Astrocyte (in vitro differentiated cells and primary cell): ENCODE measurements at places on chromosomes 16 and 17.
A peak's percentile ranks its signal among the peaks of the same experiment; 100 is the strongest.

DNA sequence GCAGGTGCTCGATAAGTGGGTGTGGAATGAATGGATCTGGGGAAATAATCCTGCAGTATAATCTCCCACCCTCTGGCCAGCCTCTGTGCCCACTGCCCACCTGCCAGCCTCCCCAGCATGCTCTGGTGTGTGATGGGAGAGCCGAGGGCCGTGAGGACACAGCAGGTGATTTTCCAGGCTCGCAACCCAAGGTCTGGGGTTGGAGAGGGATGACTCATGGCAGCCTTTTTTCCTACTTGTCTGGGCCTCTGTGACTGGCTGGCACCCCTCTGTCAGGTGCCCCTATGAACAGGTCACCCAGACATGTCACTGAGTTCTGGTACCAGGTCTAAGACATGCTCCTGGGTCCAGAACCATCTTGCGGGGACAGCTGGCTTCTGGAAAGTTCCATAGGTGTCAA is 385.7 kb upstream of the TNRC6C start:
- no peak for DNase-seq

- DNase-seq, result no peak
Observed at GRCh38 chr17:60597297-60597696, 2.7 kb upstream of the PPM1D start.

DNA sequence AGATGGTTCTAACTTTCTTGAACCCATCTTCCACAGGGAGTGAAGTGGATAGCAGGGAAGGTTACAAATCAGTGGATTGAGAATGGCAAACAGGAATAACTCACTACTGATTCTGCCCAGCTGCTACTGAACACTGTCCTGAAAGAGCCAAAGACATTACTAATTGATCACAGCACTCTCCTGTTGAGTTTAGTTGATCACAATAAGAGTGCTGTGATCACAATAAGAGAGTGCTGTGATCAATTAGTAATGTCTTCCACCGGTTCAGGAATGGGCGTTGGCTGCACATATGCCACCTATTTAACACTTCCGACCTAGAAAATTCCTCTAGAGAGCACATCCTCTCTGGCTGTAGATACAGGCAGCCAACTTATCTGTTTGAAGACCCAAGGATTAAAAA is 11.4 kb downstream of the CFAP97D1 start:
- DNase-seq, result peak; percentile 50

DNA sequence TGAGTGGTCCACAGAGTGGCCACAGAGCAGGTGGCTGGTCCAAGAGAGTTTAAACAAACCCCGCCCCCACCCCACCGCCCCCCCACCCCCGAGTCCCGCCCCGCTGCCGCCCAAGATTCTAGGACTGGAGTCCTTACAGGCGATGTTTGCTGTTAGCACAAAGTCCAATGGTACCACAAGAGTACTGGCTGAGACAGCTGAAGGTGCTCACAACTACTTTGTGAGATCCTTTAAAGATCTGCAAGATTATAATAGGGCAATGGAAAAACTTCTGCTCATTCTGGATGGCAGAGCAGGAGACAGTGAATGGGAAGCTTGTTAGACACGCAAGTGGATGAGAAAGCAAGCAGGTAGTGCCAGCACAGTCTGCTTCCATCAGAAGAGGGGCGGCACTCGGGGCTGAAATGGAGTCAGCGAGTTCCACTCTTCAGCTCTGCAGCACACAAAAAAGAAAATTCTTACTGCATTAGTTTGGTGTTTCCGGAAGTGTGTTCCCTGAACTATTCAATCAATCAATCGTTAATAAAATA is 4.7 kb upstream of the TEKT3 start:
- DNase-seq, result no peak

GRCh38 chr16:58497935-58498334 is 2.0 kb upstream of the NDRG4 start:
- no peak for DNase-seq

DNA sequence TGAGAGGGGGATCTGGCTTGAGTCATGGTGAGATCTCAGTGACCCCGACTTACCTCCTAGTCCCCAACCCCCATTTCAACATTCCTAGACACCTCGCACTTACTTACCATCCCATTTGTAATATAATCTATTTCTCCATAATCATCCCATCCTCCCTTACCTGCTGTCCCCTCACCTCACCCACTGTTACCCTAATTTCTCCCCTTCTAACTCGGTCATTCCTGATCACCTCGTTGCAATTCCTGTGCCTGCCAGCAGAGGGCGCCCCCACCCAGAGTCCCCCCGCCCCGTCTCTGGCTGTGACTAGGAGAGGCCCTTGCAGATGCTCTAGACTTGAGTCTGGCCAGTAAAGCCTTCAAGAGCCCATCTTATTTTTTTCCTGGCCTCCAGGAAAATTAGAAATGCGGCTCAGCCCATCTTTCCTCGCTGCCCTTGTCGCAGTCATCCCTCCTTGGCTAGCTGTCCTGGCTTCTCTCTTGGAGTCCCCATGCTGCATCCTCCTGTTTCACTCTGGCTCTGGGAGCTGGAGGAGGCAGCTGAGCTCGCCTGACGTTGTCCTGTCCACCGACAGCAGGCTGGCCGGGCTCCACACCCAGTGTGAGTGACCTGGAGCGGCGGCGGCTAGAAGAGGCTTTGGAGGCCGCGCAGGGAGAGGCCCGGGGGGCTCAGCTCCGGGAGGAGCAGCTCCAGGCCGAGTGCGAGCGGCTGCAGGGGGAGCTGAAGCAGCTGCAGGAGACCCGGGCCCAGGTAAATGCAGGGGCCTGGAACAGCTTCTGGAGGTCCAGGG is 5.0 kb downstream of the TBKBP1 start:
- no peak for DNase-seq

GRCh38 chr16:79190542-79190941 is 410.0 kb downstream of the MAF start:
- no peak for DNase-seq

DNA sequence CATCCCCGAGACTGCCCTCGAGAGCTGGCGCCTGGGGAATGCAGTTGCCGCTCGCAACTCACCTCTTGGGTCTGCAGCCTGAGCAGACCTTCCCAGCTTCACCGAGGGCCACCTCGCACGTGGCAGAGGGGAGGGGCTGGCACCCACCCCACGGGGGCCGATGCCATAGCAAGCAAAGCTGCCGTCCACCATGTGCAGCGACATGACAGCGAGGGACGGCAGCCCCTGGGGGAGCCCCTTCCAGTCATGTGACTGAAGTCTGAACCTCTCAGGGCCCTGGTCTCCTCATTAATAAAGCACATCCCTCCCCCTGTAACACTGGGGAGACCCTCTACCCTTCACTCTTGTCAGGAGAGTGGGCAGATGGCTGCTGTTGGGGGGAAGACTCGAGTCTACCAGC is 30.5 kb downstream of the CIBAR2 start:
- no peak for DNase-seq

- DNase-seq, result no peak
Observed at GRCh38 chr17:9330141-9330540, 245.5 kb downstream of the STX8 start.

GRCh38 chr17:35765756-35766488 is 5.2 kb downstream of the C17orf50 start:
- DNase-seq, result no peak

- DNase-seq, result no peak
Observed at GRCh38 chr16:73339821-73340220, 291.9 kb upstream of the ZFHX3 start.

DNA sequence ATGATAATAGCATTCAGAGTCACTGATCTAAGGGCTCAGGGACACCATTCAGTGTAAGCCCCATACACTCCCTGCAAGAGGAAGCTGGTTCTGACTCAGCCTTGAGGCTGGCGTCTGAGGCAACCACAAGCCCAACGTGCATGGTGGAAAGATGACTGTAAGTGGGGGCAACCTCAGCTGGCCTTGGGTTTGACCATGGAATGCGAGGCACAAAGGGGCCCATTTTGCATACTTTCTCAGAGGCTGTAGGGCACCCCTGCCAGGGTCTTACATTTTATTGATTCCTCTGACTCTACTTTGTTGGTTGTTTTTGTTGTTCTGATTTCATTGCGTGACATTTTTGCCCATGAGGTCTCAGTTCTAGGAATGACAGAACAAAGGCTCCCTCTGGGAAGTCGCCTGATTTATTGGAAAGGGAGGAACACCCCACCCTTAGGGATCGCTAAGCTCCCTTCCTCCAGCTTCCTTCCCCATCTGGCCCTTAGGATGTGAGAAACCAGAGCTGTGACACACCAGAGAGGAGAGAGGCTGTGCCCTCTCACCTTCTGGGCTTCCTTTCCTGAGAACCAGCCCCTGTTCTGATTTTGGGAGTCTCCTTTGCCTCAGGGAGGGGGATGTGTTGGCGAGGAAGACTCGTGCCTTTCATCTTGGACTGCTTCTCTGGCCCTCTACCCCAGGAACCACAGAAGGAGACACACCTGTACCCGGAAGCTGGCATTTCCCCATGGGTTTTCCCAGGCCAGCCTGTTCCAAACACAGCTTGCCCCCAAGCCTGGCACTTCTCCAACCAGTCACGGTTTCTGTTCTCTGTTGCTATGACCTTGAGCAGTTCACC is 5.6 kb upstream of the CIITA start:
- DNase-seq, result peak; percentile 94

DNA sequence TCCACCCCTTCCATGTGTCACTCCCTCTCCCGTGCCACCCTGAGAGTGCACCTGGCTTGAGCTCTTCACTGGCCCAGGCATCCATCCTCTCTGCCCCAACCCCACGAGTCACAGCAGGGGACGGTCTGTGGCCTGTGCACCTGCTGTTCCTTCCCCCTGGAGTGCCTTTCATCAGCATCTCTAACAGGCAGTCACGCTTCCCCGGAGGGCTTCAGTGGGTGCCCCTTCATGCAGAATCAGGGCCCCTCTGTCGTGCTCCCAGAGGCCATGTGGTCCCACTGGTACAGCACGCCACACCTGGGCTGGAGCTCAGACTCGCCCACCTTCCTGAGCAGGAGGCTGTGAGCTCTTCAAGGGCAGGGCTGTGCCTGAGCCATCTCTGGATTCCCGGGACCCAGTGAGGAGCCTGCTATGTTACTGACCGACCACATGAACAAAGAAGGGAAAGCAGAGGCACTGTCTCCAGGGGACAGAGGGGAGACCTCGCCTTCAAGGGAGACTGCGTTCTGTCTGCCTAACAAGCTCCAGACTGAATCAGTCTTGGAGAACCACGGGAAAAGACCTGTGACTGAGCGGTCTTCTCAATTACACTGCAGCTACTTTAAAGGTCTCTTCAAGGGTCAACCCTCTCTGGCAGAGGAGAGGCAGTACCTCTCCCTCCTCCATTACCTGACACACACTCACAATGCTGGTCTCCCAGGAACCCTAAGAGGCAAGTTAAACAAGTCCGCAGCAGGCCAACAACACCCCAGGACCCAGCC is 78.8 kb upstream of the DOC2B start:
- DNase-seq, result no peak

DNA sequence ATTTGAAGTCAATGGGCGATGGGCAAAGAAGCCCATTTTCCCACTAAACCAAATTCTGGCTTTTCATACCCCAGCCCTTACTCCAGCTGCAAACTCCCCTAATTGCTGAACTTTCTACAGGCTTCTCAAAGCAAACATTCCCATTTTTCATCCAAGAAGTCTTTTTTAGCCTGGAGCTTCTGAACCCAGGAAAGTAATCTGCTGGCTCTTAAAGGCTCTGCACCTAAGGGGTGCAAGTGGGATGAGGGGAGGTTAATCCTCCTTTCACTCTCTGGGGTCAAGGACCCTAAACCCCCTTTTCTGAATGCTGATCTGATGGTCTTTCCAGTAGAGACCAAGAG is 2.4 kb downstream of the HOXB7 start:
- no peak for DNase-seq

GRCh38 chr17:55584055-55584685 is 72.9 kb upstream of the SMIM36 start:
- peak; percentile 47 for DNase-seq

DNA sequence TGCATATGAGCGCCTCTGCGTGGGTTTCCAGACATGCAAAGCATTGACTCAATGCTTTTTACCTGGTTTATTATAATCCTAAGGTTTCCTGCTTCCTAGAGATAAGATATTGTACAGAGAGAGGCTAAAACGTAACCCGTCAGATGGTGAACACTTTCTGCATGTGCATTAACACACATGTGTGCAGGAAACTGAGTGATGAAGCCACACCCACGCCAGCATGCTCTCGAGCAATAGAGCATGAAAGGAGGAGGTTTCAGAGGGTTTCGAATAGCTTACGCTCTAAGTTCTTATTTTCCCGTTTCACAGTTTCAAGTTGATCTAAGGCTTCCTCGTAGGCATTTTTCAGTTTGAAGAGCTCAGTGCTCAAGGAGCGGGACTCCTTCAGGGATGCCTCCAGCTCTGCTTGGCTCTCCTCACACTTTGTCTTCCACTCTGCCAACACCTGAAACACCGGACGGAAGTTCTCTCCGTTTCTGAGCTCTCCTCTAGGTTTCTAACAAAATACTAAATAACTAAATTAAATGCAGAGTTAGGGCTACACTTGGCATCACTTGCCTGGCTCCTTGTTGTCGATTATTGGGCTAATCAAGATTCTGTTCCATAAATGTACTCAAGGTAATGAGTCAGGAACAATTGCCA is 23.2 kb downstream of the MYH3 start:
- DNase-seq, result no peak

- DNase-seq, result no peak
Observed at GRCh38 chr17:59812139-59812538, 80.6 kb downstream of the TUBD1 start.

- DNase-seq, result no peak
Observed at GRCh38 chr17:79305768-79306423, 231.3 kb downstream of the ENGASE start.

GRCh38 chr17:76356803-76357456 is 3.2 kb upstream of the PRPSAP1 start:
- no peak for DNase-seq

DNA sequence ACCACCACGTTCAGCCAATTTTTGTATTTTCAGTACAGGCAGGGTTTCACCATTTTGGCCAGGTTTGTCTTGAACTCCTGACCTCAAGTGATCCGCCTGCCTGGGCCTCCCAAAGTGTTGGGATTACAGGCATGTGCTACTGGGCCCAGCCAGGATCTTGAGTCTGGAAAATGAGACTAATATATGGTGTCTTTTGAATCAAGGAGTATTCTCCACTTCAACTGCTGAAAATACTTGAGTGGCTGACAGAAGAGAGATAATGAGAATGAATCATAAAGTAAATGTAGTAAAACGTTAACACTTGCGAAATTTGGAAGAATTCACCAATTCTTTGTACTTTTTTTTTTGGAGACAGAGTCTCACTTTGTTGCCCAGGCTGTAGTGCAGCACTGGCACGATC is 16.6 kb downstream of the SMYD4 start:
- peak; percentile 33 for DNase-seq

- DNase-seq, result no peak
Observed at GRCh38 chr17:74919440-74920305, 3.4 kb downstream of the USH1G start.

DNA sequence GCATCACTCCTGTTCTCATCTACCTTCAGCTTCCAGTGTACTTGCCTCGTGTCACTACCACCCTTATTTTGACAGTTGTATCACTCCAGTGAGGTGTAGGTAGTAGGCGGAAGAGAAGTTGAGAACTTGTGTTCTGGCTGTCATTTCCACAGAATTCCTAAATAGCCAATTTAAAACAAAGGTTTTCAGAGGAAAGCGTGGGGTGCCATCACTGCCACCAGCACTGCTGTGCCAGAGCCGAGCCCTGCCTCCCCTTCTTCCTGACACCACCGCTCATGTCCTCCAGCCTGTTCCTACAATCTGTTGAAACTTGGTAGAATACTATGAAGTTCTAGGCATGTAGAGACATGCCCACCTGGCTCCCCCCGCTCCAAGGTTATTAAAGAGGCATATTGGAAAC is 215.8 kb downstream of the TANC2 start:
- DNase-seq, result no peak
